NCI-H187 (cell line): ENCODE measurements at places on chromosomes 16 and 17.

DNA sequence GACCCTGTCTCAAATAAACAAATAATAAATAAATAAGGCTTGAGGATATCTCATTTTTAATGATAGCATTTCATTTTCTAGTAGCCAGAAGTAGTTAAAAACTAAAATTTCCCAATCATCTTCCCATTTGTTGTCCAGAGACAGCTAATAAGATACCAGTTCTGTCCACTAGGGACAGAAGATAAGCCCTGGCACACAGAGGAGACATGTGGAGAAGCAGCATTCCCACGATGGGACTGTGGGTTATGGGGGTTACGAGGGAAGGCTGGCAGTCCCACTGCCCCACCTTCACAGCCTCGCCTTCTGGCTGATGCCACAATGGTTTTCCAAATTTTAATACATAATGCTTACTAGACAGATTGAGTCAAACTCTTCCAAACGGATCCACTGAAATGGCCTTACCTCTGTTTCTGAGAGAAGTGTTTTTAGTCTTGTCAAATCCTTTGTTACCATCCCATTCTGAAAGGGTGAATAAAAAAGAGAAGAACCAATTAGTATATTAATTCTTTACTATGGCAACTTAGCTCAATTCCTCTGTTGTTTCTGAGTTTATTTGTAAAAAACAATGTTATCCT, 44.2 kb downstream of the HELZ start:
- DNase-seq = no peak

- DNase-seq = no peak
Measured at GRCh38 chr17:12993631-12994030, 24.2 kb downstream of the ELAC2 start.

GRCh38 chr17:77887464-77888241, 70.8 kb upstream of the TNRC6C start:
- peak; percentile 72 for DNase-seq

GRCh38 chr17:30321314-30321713, 12.5 kb downstream of the TMIGD1 start:
- peak; percentile 5 for DNase-seq

DNA sequence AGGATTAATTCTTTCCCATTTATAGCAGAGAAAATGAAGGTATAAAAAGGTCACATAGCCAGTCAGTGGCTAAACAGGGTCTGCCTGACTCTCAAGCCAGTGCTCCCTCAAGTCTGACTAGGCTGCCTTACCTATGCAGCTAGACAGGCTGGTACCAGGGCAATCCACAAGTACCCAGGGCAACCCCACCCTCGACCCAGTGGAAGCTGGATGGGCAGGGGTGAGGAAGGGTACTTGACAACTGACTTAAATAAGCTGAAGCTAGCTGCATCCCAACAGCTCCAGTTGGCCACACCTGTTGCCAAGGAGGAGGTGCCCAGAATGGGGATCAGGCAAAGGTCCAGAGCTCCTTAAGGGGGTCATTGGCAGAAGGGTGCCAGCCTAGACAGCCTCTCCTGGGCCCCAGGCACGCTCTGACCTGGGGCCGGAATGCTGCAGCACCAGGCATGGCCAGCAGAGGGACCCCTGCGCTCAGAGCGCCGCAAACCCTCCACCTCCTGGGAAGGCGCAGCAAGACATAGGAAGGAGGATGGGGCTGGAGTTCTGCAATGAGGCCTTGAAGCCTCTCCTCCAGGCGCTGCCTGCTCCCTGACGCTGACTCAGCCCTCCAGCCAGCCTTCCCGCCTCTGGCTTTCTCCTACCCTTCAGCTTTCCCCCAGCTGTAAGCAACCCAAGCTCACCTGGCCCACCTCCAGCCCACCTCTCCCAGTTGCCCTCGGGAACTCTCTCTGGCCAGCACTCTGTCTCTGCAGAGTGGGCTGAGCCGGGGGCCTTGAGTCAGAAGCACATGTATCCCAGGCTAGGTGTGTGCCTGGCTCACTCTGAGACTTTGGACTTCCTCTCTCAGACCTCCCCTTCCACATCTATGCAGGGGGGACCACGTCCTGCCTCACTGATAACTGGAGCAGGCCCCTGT, 28.8 kb downstream of the MPP2 start:
- peak; percentile 45 for DNase-seq

DNA sequence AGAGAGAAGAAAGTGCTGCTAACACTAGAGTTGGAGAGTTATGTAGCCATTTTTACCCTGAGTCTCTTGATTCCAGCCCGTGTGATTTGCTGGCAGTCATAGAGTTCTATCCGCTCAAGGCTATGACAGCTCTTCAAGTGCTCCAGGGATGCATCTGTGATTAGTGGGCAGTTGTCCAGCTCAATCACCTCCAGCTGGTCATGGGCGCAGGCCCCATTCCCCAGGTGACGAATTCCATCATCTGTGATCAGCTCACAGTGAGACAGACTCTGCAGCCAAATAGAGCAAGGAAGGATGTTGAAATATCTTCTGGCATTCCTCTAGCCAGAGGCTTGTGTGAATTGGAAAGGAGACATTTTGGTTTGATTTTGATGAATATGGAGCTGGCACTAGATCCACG, 38.4 kb upstream of the STAC2 start:
- DNase-seq = no peak

- no peak for DNase-seq
Measured at GRCh38 chr17:21358682-21359482, 17.3 kb upstream of the KCNJ12 start.

- DNase-seq = no peak
Measured at GRCh38 chr16:86067936-86068335, 169.0 kb downstream of the IRF8 start.

DNA sequence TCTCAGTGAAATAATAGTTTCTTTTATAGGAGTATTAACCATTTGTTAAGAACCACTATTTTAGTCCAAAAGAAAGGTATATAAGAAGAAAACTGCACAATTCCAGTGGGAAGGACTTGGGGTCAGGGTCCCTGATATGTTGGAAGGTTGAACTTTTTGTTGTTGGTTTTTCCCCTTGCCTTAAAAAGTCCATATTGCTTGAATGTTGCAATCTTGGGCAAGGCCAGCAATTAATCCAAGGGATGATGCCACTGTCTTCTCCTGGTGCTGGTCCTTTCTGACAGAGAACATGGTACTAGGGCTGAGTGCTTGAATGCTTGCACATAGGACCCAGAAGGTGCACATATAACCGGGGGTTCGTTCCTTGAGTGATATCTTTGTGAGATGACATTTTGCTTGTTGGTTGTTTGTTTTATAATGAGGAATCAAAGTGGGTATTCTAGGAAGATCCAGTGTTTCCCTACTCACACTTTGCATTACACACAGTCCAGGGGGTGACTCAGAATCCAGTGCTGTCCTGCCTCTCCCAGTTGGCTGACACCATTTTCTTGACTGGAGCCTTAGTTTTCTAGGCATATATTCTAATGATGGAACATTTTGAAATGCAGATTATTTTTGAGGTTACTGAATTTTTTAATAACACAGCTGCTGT, 54.9 kb downstream of the SIAH1 start:
- DNase-seq = no peak

- no peak for DNase-seq
Measured at GRCh38 chr17:14712611-14713021, 411.7 kb downstream of the HS3ST3B1 start.

DNA sequence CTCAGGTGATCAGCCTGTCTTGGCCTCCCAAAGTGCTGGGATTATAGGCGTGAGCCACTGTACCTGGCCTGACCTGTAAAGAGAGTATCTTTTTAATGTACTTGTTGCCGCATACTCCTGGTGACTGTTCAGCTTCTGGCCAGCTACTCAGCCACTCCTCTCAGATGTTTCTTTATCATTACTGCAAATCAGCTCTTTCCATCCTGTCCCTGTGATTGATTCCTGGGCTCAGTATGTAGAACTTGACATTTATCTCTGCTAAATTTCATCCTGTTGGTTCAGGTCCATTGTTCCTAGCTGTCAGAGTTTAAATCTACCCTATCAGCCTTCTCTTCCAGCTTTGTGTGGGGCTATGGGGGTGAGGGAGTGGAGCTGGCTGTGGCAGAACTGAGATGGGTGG, 211.5 kb upstream of the ASIC2 start:
- no peak for DNase-seq

DNA sequence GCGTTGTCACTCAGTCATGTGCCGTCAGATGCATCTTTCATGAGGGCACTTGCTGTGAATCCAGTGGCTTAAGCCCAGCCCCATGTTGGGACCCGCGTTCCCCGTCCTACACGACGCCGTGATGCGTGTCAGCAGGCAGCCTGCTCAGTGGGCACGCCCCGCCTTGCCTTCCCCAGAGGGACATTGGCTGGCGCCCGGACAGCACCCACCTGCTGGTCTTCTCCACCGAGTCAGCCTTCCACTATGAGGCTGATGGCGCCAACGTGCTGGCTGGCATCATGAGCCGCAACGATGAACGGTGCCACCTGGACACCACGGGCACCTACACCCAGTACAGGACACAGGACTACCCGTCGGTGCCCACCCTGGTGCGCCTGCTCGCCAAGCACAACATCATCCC, 8.8 kb downstream of the ITGB4 start:
- no peak for DNase-seq

DNA sequence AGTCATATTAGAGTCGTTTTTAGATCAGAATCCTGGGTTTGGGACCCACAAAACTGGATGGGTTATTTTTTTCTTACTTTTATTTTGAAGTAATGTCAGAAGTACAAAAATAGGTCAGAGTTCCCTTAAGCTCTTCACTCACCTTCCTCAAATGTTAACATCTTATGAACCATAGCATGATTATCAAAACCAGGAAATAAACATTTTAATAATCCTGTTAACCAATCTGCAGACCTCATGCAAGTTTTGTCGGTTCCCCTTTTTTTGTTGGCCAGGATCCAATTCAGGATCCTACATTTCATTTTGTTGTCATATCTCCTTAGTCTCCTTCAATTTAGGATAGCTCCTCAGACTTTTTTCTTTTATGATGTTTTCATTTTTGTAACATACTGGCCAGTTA, 162.0 kb downstream of the CHD9 start:
- no peak for DNase-seq

GRCh38 chr17:40534371-40535189, 30.7 kb downstream of the CCR7 start:
- no peak for DNase-seq

- DNase-seq = no peak
Measured at GRCh38 chr17:58641887-58642311, 49.9 kb downstream of the TEX14 start.

GRCh38 chr17:7408252-7408727, 645 bp downstream of the NLGN2 start:
- no peak for DNase-seq

DNA sequence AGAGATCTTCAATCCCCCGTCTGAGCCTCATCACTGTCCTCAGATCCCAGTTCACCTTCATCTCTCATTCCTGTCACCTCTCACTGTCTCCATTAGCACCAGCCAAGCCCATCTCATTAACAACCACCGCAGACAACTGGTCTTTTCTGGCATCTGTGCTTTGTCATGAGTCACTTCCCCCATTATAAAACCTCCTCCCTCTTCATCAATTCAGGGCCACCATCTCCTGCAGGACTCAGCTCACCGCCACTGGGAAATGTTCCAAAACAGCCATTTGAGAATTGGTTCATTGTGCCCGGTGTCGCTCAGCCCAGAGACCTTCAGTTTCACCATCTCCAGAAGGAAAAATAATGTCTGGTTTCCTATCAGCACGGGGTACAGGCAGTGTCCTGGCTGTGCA, 56.9 kb upstream of the TEKT3 start:
- no peak for DNase-seq

DNA sequence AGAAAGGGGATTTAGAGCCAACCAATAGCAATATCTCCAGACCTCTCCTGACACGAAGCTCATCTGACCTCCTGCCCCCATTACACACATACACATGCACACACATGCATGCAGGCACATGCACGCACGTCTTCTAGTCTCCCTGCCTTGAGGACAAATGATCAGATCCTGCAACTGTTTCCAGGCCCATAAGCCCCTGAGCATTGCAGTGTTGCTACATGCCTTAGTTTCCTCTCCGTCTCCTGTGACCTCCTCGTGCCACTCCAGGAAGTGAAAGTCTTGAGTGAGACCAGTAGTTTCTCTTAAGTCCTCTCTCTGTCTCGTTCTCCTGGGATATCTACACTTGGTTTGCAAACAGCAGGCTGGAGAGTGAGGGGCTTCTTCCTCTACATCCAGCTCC, 8.2 kb downstream of the CIITA start:
- DNase-seq = no peak

- no peak for DNase-seq
Measured at GRCh38 chr17:78130437-78131101, at the start of gene TMC8. Gene TMC8, plus strand, starts transcription at chr17:78130771. Its CDS starts 818 bp downstream, at chr17:78131589.

DNA sequence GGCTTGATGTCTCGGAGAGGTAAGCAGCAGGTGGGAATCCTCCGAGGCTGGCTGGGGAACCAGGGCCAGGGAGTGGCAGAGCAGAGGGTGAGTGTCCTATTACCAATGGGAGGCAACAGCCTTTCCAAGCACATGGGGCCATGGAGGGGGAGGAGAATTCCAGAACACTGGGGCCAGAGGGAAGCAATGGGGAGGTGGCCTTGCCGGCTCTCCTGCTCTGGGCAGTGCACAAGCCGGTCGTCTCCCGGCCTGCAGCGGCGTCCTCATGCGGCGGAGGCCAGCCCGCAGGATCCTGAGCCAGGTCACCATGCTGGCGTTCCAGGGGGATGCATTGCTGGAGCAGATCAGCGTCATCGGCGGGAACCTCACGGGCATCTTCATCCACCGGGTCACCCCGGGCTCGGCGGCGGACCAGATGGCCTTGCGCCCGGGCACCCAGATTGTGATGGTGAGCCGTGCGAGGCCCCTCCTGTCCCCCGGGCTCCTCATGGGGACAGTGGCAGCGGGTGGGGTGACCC, 21.9 kb downstream of the SGSH start:
- no peak for DNase-seq

- DNase-seq = no peak
Measured at GRCh38 chr17:69581061-69581961, 166.8 kb downstream of the MAP2K6 start.

- no peak for DNase-seq
Measured at GRCh38 chr16:20956319-20956718, 55.7 kb downstream of the LYRM1 start.

GRCh38 chr17:40463122-40463550, 19.9 kb downstream of the IGFBP4 start:
- DNase-seq = no peak

GRCh38 chr16:56475201-56475600, 23.8 kb downstream of the OGFOD1 start:
- no peak for DNase-seq

DNA sequence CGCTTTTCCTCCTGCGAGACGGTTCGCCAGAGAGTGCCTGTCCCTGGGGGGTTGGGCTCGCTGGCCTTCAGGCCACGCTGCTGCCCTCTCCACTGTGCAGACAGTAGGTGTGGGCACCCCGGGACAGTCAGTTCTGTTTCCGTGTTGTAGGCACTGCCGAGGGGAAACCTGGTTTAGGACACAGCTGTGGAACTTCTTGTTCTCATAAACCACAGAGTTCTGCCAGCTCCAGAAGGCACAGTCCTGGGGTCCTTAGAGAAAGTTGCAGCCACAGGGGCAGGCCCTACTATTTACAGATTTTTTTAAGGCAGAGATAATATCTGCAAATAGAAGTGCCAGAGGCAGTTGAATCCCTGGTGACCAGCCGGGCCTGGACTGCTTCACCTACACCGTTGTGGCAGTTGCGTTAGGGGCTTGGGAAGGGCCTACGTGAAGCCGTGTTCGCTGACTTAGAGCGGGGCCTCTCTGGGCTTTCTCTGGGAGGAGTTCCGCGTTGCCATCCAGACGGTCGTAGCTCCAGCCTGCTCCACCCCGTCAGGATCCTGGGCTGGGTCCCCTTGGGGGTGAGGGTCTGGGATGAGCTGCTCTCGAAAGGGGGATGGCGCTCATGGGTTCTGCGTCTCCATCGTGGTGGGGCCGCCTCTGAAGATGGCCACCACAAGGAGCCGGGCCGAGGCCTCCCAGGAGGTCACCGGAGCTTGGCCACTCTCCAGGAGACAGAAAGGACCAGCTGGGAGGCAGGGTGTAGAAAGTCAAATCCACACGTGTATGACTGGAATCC, 126.3 kb downstream of the BANP start:
- DNase-seq = no peak
